ENCODE measurements at places on chromosomes 1 and 21.

DNA sequence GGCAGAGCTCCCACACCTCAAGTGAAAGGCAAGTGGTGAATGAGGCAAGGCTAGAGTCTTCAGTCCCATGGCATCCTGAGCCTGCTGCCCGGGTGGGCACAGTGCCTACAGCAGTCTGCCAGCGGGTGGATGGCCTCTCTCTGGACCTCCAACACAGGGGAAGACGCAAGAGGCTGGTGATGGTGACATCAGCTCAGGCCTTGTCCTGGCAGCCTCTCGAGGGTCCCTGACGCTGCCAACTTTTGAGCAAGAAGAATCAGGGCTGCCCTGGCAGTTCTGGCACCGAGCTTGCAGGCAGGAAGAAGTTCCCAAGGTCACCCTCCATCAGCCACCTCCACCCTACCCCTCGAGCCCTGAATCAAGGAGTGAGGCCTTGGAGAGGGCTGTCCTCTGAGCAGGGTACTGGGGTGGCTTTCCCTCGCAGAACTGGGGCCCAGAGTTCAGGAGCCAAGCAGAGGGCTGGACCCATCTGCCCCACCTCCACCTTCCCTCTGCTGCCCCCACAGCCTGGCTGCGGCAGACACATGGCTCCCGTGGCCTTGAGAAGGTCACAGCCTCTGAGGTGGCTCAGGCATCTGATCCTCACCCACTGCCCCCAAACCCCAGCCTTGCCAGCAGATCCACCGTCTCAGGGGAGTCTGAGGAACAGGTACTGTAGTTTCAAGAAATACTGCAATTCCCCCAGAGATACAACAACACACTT lies 5.8 kb downstream of the RAP1GAP start:
- no peak for DNase-seq

DNA sequence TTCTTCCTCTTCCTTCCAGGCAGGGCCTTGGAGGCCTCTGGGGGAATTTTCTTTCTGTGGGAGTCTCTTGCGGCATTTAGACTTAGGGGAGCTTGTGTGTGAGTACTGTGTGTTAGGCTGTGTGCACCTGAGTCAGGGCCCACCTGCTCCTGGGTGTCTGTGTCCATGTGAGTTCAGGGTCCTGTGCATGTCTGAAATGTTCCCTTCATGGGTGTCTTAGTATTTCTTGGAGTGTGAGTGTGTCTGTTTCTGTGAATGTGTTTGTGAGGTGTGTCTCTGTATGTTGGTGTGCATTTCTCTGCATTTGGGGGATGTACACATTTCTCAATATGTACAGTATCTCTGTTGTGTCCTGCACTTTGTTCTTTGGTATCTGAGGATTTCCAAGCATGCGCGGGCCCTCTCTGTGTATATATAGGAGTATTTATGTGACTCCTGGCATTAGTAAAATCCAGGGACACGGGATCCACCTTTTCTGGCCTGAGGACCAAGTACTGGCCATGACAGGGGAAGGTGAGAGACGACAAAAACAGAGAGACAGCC lies 2.4 kb downstream of the TFAP2E start:
- no peak for DNase-seq

DNA sequence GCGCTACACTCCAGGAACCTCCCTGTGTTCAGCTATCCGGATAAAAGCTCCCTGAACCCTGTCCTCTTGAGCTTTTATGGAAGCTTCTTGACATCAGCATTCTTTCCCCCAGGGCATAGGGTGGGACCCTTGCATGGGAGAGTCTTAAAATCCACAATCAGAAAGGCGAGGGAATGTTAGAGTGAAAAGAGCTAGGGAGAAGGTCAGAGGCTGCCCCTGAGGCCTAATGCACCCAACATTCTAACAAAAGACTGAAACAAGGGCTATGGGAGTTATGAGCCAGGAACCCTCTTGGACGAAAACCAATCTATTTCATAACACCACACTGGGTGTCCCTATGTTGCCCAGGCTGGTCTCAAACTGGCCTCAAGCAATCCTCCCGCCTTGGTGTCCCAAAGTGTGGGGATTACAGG lies 36.7 kb downstream of the NEK2 start:
- DNase-seq, result no peak

- no peak for DNase-seq
These were observed 11.4 kb upstream of the ERI3 start for GRCh38 chr1:44366371-44366975.

DNA sequence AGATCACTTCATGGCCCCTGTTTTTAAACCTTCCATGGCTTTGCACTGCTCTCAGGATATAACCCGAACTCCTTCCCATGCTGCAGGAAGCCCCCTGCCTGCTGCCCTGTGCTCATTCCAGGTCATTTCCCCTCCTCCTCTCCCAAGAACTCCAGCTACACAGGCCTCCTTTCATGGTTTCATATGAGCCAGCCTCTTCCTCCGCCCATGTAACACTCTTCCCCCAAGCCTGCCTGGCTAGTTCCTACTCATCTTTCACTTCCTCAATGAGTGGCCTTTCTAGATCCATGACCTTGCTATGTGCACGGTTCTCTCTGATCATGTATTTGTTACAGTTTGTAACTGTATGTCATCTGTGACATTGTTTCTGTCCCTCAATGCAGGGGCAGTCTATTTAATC lies 3.1 kb upstream of the NCF2 start:
- DNase-seq, result no peak

GRCh38 chr1:238701024-238701423 lies 685.3 kb upstream of the CHRM3 start:
- no peak for DNase-seq

DNA sequence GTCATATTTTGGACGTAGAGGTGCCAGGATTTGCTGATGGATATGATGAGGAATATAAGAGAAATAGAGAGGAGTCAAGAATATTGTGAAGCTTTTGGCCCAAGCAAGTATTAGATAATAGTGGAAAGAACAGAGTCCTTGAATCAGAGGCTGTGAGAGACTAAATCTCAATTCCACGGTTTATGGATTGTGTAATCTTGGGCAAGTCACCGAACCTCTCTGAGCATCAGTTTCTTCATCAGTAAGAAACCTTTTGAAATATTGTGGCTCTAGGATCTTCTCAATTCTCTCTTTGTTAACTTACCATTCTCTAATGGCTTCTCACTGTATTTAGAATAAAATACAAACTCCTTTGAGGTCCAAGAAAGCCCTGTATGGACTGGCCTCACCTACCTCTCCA lies 77.6 kb downstream of the RPS6KA1 start:
- DNase-seq, result no peak

DNA sequence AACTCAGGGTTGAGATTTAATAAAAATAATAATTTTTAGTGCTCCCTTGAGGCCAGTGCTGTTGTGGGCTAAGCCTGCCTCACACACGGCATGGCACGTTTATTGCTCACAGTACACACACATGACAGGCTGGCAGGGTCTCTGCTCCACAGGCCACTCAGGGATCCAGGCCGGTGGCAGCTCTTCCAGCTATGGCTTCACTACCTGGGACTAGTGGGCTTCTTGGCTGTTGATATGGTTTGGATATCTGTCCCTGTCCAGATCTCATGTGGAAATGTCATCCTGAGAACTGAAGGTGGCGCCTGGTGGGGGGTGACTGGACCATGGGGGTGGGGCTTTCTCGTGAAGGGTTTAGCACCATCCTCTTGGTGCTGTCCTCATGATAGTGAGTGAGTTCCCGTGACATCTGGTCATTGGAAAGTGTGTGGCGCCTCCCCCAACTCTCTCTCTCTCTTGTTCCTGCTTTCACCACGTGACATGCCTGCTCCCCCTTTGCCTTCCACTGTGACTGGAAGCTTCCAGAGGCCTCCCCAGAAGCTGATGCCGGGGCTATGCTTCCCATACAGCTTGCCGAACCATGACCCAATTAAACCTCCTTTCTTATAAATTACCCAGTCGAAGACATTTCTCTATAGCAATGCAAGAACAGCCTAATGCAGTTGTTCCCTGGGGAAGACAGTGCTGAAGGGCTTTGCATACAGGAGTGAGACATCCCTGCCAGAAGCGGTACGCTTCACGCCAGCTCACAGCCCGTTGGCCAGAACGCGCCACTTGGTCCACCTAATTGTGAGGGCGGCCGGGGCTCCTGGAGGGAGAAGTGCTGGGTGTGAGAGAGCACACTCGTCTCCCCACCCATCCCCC lies 226.9 kb upstream of the C1orf174 start:
- DNase-seq, result no peak

- DNase-seq, result no peak
These were observed 19.3 kb upstream of the PDZK1IP1 start for GRCh38 chr1:47209091-47209490.

- no peak for DNase-seq
These were observed 131.2 kb downstream of the AK5 start for GRCh38 chr1:77412820-77413530.

Measured in NCI-H1105 (cell line).